Right ventricle myocardium inferior (tissue), 1 donor: ENCODE measurements at places on chromosomes 16 and 17. TPM values are rescaled to one million over a fixed set of nuclear protein-coding genes. Genes with fewer than 3 reads are reported as not detected.

GRCh38 chr17:45905814-45906213 is 11.5 kb downstream of the MAPT start:
- DNase-seq, result no peak

DNA sequence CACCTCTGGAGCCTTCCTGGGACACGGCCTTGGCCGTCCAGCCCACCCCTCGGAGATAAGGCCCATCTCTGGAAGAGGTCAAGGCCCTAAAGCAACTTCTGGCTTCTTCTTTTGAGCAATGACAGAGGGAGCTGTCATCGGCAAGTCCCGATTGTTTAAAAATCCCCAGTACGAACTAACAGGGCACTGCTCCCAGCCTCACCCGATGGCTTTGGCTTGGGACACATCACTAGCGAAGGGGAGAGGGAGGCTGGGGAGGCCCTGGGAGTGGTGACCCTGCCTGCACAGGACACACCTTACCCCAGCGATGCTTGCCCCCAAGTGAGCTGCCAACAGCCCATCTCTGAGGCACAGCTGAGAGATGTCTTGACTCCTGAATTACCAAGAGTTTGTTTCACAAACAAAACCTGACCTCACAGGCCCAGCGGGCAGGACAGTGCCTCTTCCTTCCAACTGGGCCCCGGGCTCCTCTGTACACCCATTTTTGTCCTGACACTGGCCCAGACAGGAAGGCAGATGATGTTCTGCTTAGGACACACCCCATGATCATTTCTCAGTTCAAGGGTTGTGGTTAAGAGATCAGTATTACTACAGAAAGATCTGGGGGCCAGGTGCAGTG is 4.8 kb downstream of the SYNGR2 start:
- DNase-seq, result no peak

GRCh38 chr16:67552476-67552875 is 9.8 kb upstream of the CTCF start:
- no peak for DNase-seq

DNA sequence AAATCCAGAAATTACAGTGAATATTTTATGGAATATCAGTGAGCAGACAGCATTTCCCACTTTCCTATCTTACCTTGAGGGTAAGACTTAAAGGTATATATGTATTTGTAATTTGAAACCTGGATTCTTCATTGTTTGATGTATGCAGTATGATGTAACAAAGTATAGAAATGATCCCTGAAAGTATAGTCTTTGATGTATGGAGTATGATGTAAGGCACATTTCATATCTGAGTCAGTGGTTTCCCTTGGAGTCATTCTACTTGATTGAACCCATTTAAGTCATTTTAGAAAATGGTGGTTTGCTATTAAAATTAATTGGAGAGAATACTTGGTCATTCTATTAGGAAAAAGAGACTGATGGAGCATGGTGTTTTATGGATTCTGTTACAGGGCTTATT is 10.1 kb downstream of the AMZ2 start:
- no peak for DNase-seq

- DNase-seq, result no peak
Observed at GRCh38 chr16:8047736-8048135, 542.6 kb downstream of the TMEM114 start.

DNA sequence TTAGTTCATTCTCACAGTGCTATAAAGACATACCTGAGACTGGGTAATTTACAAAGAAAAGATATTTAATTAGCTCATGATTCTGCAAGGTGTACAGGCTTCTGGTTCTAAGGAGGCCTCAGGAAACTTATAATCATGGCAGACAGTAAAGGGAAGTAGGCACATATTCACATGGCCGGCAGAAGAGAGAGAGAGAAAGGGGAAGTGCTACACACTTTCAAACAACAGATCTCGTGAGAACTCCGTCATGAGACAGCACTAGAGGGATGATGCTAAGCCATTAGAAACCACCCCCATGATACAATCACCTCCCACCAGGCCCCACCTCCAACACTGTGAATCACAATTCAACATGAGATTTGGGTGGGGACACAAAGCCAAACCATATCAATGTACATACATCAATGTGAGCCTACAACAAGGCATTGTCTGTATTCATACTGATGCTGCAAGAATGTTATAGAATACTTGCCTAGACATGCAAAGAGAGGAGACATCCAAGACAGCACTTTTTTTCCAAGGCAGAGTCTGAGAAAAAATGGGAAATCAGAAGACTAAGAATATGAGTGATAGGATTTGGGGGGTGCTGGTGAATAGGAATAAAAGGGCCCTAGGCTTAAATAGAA is 114.8 kb upstream of the XYLT1 start:
- DNase-seq, result no peak

DLX3 gene
- not detected for total RNA-seq

COQ7 gene
- 40.4 TPM for total RNA-seq

CCL23 gene
- not detected for total RNA-seq
